ENCODE measurements at places on chromosomes 7 and 10. TPM values are rescaled to one million over a fixed set of nuclear protein-coding genes. Genes with fewer than 3 reads are reported as not detected.

DNA sequence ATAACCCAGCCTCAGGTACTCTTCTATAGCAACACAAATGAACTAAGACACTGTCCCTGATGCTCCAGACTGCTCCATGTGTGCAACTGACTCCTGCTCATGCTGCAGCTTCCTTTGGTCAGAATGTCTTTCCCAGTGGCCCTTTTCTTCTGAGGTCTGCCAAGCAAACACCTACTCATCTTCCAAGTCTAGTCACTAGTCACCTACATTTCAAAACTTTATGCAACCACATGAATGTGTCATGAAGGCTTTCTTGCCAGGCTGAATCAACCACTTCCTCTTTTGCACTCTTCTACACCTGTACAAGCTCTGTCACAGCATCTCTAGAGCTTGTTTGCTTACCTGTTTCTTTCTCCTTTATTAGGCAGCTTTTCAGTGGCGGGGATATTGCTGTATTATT is 75.8 kb downstream of the LSMEM1 start:
- no peak overlapping the region for H3K27ac ChIP-seq
- no peak overlapping the region for H3K4me3 ChIP-seq
- H3K36me3 ChIP-seq: no peaks in the 10 kb centered on the region
- no peaks in the 10 kb centered on the region for H3K4me1 ChIP-seq

GRCh38 chr10:118516716-118517115 is 78.7 kb downstream of the PRLHR start:
- DNase-seq: no peak
- H3K27ac ChIP-seq: no peak overlapping the region
- no peak overlapping the region for H3K4me3 ChIP-seq
- H3K27me3 ChIP-seq: no peaks in the 10 kb centered on the region
- no peaks in the 10 kb centered on the region for H3K4me1 ChIP-seq
- H3K36me3 ChIP-seq: no peaks in the 10 kb centered on the region

The OR13A1 gene
- total RNA-seq: not detected

The CALHM3 gene
- 0.16 TPM for total RNA-seq

The OR2A42 gene
- total RNA-seq: not detected

GRCh38 chr7:151717415-151717814 is 159.5 kb downstream of the PRKAG2 start:
- no peak for DNase-seq
- H3K36me3 ChIP-seq: no peaks in the 10 kb centered on the region
- H3K27ac ChIP-seq: peak overlapping the region; percentile 39
- H3K4me1 ChIP-seq: no peaks in the 10 kb centered on the region
- H3K27me3 ChIP-seq: no peaks in the 10 kb centered on the region

DNA sequence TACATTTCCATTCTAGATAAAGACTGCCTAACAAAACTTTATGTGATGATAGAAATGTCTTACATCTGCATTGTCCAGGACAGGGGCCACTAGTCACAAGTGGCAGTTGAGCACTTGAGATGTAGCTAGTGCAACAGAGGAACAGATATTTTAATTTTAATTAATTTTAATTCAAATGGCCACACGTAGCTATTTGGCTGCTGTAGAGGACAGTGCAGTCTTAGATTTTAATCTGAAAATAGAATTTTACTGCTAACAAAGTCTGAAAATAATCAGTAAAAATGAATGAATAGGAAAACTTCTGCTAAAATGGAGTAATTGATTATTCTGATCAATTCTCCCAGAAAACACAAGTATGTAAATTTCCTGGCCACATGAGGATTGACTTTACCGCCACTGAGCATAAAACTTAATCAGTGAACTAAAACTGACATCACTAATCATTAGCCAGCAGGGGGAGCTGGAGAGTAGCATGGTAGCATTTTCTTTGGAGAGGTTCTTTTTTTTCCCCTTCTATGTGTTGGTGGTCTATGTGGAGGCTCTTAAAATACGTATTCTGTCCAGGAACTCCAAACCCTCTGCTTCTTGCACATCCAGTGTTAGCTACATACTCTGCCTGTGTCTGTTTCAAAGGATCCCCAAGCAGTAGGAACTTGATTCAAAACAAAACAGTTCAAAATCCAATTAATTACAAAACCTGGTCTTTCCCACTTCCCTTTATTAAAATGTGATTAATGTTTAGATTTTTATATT is 52.1 kb downstream of the TSPAN12 start:
- H3K4me1 ChIP-seq: peaks cover 6% of the 10 kb centered on the region
- H3K4me3 ChIP-seq: no peak overlapping the region
- H3K27ac ChIP-seq: no peak overlapping the region
- no peaks in the 10 kb centered on the region for H3K36me3 ChIP-seq

The VAX1 gene
- not detected for total RNA-seq

DNA sequence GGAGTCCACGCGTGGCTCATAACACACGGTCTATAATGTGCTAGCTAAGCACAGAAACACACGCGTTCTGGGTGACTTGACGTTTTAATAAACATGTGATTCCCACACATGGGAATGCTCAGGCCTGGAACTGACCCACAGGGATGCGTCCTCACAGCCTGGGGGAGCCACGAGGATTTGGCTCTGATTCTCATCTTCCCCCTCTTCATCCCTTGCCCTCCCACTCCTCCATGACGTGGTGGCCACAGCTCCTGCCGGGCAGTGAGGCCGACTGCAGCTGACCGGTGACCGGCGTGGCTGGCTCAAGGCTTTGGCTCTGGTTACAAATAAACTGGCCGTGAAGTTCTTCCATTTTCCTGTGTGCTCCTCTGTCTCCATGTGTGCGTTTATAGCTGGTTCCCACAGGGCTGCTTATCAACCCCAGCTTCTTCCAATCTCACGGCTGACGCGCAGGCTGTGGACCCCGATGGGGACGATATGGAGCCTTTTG is 40.9 kb upstream of the KLF6 start:
- no peaks in the 10 kb centered on the region for H3K27me3 ChIP-seq
- H3K36me3 ChIP-seq: no peaks in the 10 kb centered on the region
- no peak for DNase-seq
- no peak overlapping the region for H3K27ac ChIP-seq
- H3K4me1 ChIP-seq: peaks cover 27% of the 10 kb centered on the region

The NACAD gene
- total RNA-seq: 7.3 TPM

DNA sequence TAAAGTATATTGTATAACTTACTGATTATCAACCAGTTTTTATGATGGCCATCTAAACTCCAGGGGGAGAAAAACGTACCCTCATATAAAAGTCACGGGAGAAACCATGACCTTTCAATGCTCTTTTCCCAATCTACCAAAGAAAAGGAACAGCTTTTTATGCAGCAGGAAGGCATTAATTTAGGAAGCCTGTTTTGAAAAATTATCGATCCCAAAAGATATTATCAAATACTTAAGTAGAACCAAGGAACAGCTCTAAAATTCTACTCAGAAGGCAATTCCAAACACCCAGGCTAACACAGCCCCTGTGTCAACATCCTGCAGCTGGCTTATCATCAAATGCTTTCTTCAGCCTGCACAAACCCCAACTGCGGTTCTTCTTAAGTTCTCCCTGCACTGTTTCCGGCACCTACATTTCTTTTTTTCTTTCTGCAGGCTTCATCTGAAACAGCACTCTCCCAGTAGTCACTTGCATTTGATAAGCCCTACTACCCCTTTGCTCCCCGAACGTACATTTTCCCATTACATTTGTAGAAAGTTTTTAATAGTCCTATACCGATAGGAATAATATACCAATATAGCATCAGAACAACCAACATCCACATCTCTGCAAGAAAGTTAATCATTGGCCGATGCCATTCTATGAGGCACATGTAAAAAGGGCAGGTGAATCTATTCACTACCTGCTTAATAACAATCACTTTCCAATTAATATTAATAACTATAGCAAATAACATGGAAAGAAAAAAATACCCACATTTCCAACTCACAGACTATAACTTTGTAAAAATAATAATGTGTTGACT is 47.9 kb downstream of the PIP4K2A start:
- H3K36me3 ChIP-seq: no peaks in the 10 kb centered on the region
- peak overlapping the region; percentile 37 for H3K27ac ChIP-seq
- peaks cover 42% of the 10 kb centered on the region for H3K4me1 ChIP-seq
- H3K27me3 ChIP-seq: no peaks in the 10 kb centered on the region
- H3K4me3 ChIP-seq: no peak overlapping the region

The NPSR1 gene
- not detected for total RNA-seq

The CALML3 gene
- not detected for total RNA-seq

GRCh38 chr7:42351316-42351935 is 114.4 kb upstream of the GLI3 start:
- H3K36me3 ChIP-seq: no peaks in the 10 kb centered on the region
- H3K27ac ChIP-seq: no peak overlapping the region
- no peaks in the 10 kb centered on the region for H3K4me1 ChIP-seq

The PIK3AP1 gene
- 19.2 TPM for total RNA-seq

DNA sequence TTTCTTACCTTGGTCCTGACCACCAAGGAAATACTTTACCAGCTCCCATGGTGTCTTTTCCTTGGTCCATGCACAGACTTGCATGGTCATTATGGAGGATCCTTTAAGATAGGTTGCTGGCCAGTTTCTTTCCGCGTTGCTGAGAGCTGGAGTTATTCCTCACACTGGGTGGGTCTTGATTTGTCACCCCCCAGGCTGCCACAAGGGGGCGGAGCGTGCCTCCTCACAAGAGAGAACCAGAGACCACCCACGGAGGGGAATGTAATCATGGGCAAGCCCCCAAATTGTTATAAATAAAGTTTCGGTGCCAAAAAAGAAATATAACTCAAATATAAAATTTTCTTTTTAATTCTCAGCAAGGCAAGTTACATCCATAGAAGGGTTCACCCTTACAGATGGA is 10.5 kb upstream of the TRIM24 start:
- no peak overlapping the region for H3K27ac ChIP-seq
- no peaks in the 10 kb centered on the region for H3K36me3 ChIP-seq
- H3K4me1 ChIP-seq: no peaks in the 10 kb centered on the region
- no peaks in the 10 kb centered on the region for H3K27me3 ChIP-seq
- H3K4me3 ChIP-seq: no peak overlapping the region

GRCh38 chr10:27369880-27370279 is 129.3 kb upstream of the ACBD5 start:
- no peak overlapping the region for H3K27ac ChIP-seq
- H3K4me1 ChIP-seq: no peaks in the 10 kb centered on the region

The ZNF117 gene
- total RNA-seq: 18.4 TPM

DNA sequence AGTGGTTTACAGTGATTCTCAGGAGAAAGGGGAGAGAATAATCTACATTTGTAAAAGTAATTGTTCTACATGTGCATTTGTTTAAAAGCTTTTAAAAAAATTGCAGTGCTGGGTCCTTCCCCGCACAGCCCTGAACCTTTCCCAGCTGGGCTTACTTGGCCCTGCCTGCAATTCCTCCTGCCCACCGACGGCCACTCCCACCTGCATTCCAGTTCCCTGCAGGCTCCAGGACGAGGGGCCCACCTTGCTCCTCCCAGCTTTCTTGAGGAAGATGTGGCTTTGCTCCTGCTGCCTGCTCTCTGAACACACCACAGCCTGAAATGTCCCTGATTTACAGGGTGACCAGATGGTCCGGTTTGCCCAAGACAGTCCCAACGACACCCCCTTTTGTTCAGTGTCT is 222.7 kb downstream of the PRPF18 start:
- no peaks in the 10 kb centered on the region for H3K4me1 ChIP-seq
- DNase-seq: no peak
- H3K4me3 ChIP-seq: no peak overlapping the region
- no peaks in the 10 kb centered on the region for H3K27me3 ChIP-seq
- H3K27ac ChIP-seq: no peak overlapping the region

The LIPN gene
- not detected for total RNA-seq

DNA sequence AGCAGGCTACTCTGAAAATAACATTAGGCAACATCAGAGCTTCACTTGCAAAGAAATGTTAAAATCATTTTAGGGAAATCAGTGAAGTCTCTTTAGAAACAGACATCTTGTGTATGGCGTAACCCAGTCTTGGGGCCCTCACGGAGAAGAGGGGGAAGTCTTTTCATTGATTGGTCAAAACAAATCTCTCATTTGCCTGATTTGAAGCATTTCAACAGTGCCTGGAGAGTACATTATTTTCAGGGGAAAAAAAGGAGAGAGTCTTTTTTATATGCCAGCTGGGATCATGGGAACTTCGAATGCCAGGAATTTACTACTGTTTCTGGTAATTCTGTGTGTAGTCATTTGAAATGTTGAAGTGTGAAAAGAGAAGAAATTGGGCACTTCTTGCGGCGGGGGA is 471.4 kb downstream of the PLXDC2 start:
- no peak for DNase-seq
- H3K36me3 ChIP-seq: no peaks in the 10 kb centered on the region
- no peaks in the 10 kb centered on the region for H3K27me3 ChIP-seq
- no peak overlapping the region for H3K4me3 ChIP-seq

The WNT16 gene
- total RNA-seq: not detected

DNA sequence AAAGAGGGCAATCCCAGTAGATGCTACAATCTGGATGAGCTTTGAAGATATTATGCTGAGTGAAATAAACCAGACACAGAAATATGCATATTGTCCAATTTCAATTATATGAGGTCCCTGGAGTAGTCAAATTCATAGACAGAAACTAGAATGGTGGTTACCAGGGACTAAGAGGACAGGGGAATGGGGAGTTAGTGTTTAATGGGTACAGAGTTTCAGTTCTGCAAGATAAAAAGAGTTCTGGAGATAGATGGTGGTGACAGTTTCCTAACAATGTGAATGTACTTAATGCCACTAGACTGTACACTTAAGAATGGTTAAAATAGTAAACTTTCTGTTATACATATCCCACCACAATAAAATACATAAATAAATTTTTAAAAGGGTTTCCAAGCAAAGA is 236.6 kb downstream of the ELMO1 start:
- H3K27ac ChIP-seq: no peak overlapping the region
- H3K27me3 ChIP-seq: no peaks in the 10 kb centered on the region
- DNase-seq: no peak
- no peak overlapping the region for H3K4me3 ChIP-seq
- no peaks in the 10 kb centered on the region for H3K36me3 ChIP-seq
- peaks cover 30% of the 10 kb centered on the region for H3K4me1 ChIP-seq

The OPN4 gene
- not detected for total RNA-seq
